ENCODE measurements at places on chromosomes 7 and 10.

DNA sequence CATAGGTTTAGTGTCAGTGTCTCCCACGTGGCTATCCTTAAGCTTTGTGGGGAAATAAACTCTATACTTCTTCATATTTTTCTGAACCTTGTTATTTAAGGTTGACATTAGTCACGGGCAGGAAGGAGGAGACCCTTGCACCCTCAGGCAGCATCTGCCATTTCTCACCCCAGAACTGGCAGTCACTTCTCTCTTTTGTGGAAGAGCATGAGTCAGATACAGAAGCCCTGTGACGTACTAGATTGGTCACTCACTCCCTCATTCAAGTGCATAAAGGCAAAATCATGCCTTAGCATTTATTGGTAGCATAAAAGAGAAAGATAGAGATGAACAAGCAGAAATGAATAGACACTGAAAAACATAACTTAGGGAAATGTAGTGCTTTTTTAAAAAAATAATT is 206.0 kb upstream of the MDFIC start:
- DNase-seq = no peak

- DNase-seq = no peak
These were observed 38.5 kb downstream of the GHRHR start for GRCh38 chr7:31002256-31002655.

DNA sequence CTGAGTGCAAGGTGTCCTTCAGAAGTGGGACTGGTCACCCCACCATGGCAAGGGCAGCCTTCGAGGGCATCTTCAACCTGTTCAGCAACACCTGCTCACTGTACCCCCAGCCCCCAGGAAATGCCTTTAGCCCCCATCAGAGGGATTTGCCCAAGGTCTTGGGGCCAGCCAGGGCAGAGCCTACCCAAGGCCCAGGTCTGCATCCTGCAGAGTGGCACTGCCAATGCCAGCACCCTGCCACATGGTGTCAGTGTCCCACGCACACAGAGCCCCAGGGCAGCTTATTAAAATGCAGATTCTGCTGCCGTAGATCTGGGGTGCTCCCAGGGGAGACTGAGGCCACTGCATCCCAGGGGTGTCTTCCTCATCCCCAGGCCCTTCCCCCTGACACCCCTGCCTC is 106.2 kb upstream of the KCTD7 start:
- no peak for DNase-seq

GRCh38 chr10:58280477-58280876 is 11.5 kb downstream of the CISD1 start:
- DNase-seq = no peak

- no peak for DNase-seq
These were observed 41.6 kb downstream of the SMNDC1 start for GRCh38 chr10:110263164-110263563.

GRCh38 chr7:100693312-100694097 is 545 bp downstream of the GIGYF1 start:
- no peak for DNase-seq

DNA sequence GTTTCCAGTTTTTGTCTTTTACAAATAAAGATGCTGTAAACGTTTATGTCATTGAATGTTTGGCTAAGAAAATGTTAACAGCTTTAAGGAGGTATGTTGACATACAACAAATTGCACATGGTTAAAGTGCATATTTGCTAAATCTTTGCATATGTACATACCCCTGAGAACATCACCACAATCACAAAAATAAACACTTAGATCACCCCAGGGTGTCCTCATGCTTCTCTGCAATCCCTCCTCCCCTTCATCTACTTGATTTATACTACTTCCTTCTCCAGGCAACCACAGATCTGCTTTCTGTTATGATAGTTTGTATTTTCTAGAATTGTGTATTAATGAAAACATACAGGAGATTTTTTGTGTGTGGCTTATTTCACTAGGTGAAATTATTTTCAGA is 209.5 kb downstream of the GLRX3 start:
- peak; percentile 46 for DNase-seq

DNA sequence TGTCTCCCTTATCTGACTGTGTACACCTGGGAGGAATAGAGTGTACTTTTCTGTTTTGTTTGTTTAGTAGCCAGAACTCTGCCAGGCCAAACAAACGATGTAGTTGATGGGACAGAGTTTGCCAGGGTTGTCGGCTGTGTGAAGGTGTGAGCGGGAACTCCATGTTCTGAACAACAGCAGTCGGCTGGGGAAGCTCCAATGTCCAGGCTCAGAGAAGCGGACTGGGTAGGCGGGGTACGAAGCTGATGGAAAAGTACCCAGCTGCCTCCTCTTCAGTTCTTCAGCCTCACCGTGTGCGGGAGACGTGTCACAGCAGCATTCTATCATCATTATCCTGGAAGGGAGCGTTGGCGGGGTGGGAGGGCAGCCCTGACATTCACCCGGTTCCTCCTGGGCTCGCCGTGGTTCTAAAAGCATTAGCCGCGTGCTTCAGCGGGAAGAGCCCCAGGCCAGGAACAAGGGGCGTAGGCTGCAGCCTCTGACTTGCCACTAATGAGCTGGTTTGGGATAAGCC is 52.9 kb downstream of the PFKFB3 start:
- no peak for DNase-seq

DNA sequence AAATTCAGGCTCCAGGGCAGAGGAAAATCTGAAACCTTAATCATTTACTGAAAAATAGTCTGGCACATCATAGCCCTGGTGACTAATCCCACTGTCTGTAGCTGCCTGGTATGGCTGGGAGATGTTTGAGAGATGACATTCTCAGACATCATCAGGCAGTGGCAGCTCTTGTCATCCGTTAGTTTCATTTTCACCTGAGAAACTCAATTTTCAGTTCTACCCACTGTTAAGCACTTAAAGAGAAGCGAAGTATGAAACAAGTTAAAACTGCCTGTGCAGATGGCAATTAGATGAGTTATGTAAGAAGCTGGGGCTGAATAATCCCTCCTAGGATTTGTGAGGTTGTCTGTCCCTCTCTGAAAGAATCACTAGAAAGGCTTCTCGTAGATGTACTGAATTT is 150.2 kb downstream of the NSUN6 start:
- DNase-seq = no peak

DNA sequence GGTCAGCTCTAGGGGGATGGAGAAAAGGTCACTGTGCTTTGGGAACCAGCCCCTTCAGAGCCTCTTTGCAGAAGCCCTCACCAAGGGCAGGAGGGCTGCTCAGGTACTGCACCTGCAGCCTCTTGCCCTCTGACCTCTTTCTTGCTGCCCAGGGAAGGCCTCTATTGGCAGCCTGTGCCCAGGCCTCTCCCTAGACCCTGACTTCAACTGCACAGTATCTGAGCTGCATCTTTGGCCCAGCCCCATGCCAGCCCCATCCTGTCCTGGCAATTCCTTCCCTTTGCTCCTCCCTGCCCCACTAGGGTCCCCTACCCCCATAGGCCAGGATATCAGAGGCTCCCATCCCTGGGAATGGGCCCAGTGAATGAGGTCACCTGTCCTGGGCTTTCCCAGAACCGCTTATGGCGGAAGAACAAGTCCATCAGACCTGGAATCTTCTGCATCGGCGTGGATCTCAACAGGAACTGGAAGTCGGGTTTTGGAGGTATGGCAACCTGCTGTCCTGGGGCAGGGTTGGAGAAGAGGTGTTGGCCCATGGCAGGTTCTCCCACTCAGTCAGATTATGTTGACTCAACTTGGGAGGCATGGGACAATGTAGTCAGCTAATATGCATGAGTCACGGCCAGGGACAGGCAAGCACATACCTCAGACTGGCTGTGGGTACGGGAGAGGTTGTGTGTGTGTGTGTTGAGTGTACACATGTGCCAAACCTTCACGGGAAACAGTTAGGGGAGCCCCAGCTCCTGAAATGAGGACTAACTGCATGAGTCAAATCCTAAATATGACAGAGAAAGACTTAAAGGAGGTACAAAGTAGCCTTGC is 17.1 kb upstream of the CPA1 start:
- no peak for DNase-seq

DNA sequence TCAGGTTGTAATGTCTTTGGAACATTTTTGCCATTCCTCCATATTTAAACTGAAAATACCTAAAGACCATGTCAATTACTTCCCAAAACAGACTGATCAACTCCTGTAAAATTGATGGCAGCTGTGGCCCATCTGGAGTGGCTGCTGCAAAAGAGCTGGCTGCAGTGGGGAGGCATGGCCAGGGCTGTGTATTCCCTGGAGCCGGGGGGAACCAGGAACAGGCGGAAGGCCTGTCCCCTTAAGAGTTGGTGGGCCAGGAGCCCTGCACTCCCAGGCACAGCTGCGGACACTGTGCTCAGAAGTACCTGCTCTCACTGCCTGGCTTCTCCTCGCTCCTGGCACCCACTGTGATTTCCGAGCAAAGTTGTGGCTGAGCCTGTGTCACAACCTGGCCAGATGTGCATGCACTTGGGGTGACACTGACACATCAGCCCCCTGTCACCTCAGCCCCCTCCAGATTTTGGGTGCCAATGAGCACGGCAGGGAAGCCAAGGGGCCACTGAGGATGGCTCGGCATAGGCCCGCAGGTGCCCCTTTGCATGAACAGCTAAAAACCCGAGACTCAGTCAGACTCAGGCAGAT is 116.1 kb downstream of the DGKB start:
- DNase-seq = no peak

- no peak for DNase-seq
These were observed 147.9 kb downstream of the IMMP2L start for GRCh38 chr7:111414374-111414773.

- DNase-seq = peak; percentile 13
These were observed 245.9 kb downstream of the SKAP2 start for GRCh38 chr7:26618449-26618848.

- peak; percentile 67 for DNase-seq
These were observed 110.4 kb downstream of the NRCAM start for GRCh38 chr7:108345710-108346336.

DNA sequence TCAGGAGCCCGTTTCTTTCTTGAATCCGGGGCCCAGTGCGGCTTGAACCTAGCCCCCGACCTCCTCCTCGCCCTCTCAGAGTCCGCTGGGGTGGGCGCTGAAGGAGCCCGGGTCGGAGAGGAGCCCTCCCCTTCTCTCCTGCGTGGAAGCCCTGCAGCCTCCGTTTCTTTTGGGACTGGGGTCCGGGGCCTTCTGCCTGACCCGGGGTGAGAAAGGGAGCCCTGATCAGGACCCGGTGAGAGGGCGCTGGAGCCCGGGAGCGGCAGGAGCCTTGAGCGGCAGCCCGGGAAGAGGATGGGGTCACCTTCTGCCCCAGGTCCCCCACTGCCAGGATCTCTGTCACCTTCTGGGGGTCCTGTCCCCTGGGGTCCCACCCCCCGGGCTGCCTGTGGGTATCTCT is 162.3 kb downstream of the ZNF33B start:
- no peak for DNase-seq

DNA sequence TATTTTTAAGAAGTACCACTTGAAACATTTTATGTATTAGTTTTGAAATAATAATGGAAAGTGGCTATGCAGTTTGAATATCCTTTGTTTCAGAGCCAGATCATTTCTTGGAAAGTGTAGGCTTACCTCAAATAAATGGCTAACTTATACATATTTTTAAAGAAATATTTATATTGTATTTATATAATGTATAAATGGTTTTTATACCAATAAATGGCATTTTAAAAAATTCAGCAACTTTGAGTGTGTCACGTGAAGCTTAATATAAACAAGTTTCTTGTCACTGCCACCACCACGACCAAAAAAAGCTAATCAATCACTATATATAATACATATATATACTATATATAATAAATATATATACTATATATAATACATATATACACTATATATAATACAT is 4.8 kb downstream of the IL6 start:
- DNase-seq = no peak

- DNase-seq = no peak
These were observed 45.5 kb downstream of the UBE2H start for GRCh38 chr7:129907122-129907736.

DNA sequence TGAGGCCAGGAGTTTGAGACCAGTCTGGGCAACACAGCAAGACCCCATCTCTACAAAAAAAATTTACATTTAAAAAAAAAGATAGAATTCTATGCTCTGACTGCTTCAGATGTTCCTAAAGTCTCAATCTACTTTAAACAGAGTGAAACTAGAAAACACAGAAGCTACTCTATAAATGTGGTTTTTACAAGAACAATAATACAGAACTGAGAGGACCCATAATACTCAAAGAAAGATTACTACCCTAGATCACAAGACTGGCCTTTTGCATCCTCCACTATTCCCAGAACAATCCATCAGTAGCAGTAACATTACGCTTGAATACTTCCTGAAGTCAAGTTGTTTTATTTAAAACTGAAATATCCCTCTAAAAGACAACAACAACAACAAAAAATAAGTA is 119.4 kb downstream of the ZFAND4 start:
- DNase-seq = no peak

DNA sequence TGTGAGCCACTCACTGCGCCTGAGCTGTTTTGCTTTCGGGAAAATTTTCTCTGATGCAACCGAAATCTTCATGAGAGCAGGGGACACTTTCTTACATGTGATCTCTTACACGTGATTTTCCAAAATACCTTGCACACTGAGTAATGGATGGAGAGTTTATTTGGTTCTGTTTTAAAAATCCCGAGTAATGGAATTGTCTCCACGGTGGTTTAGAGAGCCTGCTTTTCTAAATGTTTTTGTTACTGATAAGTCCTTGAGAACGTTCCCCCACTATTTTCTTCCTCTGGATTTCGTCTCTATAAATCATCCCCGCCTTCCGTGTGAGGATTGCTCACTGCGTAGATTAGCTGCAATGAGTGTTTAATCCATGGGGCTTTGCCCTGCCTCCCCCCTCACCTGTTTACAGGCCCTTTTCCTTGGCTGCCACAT is 25.7 kb downstream of the CAMK1D start:
- DNase-seq = no peak

- no peak for DNase-seq
These were observed 46.3 kb upstream of the HBP1 start for GRCh38 chr7:107122486-107122911.

DNA sequence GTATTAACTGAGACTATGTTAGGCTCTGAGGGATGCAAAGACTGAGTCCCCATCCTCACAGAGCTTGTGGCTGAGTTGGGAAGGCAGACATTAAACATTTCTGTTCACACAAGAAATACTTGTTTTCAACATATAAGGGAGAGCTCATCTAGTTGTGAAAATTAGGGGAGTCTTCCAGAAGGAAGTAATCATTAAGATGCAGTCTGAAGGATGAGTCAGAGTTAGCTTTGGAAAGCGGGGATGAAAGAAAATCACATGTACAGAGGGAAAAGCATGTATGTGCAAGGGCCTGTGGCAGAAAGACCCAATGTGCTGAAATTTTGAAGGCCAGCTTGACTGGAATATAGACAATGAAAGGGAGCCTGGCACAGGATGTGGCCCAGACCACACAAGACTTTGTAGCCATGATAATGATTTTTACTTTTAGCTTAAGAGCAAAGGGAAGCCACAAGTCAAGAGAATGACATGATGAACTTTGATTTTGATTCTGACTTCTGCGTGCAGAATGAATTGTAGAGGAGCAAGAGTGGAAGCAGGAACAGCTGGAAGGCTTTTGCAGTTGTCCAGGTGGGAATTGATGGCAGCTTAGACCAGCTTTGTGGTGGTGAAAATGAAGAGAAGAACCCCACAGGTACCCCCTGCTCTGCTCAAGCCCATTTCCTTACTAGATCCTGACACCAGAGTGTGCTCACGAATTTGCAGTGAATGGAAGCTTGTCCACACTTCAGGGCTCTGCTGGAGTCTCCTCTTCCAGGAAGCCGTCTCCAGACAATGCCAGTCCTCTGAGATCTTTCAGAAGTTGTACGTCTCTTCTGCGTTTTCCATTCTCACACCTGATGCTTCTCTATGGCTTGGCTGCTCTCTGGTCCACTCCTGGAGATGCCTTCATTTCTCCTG is 115.6 kb downstream of the ATXN7L1 start:
- DNase-seq = no peak

- no peak for DNase-seq
These were observed 13.7 kb upstream of the SEMA3C start for GRCh38 chr7:80932536-80932935.
